NCI-H2029 treated with DMSO at 0.1 percent for 48 hours (cell line): ENCODE measurements at places on chromosomes 4 and X.
A peak's percentile ranks its signal among the peaks of the same experiment; 100 is the strongest.

DNA sequence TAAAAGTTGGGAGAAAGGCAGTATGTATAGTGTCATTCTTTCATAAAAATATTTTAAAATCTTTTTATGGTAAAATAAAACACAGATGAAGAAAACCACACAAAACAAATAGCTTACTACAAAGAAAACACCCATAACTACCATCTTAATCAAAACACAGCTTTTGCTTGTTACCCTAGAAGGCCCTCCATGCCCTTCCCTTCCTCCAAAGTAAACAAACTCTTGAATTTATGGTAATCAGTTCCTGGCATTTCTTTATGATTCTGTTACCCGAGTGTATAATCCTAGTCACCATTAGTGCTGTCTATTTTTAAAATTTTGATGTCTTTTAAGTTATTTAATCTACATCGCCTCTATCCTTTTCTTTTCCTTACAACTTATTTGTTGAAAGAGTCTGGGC is 170.9 kb downstream of the APBB2 start:
- DNase-seq, result peak; percentile 17

DNA sequence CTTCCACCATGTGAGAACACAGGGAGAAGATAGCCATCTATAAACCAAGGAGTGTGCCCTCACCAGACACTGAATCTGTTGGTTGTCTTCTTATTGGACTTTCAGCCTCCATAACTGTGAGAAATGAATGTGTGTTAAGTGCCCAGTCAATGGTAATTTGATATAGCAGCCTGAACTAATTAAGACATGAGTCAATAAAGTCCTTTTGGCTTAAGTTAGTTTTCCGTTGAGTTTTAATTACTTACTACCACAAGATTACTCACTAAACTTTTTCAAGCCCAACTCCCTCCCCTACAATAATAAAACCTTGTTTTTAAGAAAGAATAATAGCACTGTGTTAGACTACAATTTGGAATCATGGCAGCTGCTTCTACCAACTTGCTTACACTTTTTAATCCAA is 324.2 kb downstream of the PCDH19 start:
- no peak for DNase-seq

DNA sequence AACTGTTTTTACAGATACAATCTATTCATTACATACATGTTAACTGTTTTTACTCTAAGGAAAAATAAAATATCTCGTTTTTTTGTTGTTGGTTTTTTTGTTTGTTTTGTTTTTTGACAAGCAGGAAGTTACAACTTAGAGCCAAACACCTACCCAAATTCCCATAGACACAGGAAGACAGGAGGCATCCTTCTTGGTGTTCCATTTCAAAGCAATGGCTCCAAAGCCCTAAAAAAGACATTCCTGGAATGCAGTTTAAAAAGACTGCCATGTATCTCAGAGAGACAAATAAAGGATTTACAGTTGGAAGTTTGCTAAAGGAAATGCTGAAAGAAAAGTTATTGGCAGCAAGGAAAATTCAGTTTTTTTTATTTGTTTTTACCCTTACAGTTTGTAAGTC is 16.7 kb downstream of the ETFDH start:
- no peak for DNase-seq

DNA sequence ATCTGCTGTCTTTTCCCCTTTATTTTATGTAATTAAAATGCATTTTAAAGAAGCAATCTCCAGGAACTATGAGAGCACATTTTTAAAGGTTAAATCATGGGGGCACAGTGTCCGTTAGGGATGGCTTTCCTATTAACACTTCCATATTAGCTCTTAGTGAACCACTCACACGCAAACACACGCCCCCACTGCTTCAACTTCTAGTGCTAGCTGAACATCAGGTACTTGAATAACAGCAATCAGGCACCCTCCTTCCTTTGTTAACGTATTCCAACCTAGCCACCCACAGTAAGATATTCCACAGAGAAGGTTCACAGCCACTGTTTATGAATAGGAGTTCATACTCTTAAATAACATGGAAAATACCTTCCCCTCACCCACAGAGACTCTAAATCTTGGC is 9.3 kb downstream of the TMEM255A start:
- DNase-seq, result no peak

DNA sequence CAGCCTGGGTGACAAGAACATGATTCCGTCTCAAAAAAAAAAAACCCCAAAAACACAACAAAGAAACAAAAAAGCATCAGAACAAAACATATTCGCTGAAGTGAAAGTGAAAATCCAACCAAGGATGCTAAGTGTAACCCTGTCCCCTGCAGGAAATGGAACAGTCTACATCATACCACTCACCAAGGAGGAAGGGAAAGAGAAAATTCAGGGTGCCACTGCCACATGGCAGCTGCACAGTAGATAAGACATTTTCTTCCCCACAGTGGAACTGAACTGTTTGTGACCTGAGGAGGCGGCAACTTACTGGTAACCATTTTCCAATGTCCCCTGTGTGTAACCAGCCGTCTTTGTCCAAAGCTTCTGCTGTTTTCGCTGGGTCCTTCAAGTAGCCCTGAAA is 28.2 kb upstream of the CENPU start:
- no peak for DNase-seq
